ENCODE measurements at places on chromosomes 7 and 10. TPM values are rescaled to one million over a fixed set of nuclear protein-coding genes. Genes with fewer than 3 reads are reported as not detected.

GRCh38 chr7:122467661-122468449 is 163.3 kb upstream of the FEZF1 start:
- no peaks in the 10 kb centered on the region for H3K4me1 ChIP-seq
- no peak overlapping the region for H3K27ac ChIP-seq
- no peaks in the 10 kb centered on the region for H3K36me3 ChIP-seq

- no peak overlapping the region for H3K4me3 ChIP-seq
- H3K4me1 ChIP-seq: no peaks in the 10 kb centered on the region
- no peak overlapping the region for H3K27ac ChIP-seq
- no peaks in the 10 kb centered on the region for H3K27me3 ChIP-seq
- no peak for DNase-seq
- H3K36me3 ChIP-seq: no peaks in the 10 kb centered on the region
Measured at GRCh38 chr7:158442260-158442659, 145.4 kb downstream of the PTPRN2 start.

KAZALD1 gene
- total RNA-seq: 18.8 TPM

DNA sequence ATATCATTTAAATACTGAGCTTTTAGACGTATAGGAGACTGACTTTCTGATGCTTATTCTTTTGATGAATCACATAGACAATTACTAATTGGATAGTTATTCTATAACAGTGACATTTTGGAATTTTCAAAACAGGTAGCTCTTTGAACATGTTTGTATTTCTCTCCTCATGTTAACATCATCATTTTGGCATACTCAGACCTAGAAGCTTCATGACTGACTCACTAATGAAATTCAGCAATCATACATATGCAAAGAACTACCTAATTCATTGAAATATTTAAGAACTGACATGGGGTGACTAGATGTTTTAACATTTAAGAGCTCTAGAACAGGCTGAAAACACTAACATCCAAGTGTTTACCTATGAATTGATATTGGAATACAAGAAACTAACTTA is 192.3 kb downstream of the VTI1A start:
- no peak for DNase-seq
- peaks cover 9% of the 10 kb centered on the region for H3K4me1 ChIP-seq
- H3K36me3 ChIP-seq: no peaks in the 10 kb centered on the region
- no peak overlapping the region for H3K27ac ChIP-seq

GRCh38 chr7:50022451-50022850 is 70.6 kb downstream of the ZPBP start:
- DNase-seq: no peak
- H3K36me3 ChIP-seq: no peaks in the 10 kb centered on the region
- H3K4me1 ChIP-seq: no peaks in the 10 kb centered on the region
- no peaks in the 10 kb centered on the region for H3K27me3 ChIP-seq
- H3K27ac ChIP-seq: no peak overlapping the region
- H3K4me3 ChIP-seq: no peak overlapping the region

DNA sequence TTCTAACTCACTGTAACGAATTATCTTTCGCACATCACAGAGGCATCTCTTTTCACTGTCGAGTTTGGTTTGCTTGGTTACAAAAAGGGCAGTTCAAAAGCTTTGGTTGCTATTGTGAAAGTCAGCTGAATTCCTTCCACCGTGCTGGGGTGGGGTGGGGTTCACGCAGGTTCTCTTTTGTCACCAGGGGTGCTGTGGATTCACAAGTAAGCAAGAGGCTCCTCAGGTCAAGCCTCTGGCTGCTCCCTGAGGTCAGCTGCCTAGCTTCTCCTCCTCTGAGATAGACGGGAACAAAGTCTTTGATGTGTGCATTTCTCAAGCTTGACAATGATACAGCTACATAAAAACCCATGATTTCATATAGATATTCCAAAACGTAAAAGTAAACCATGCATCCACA is 47.7 kb downstream of the EGFR start:
- H3K4me1 ChIP-seq: peaks cover 24% of the 10 kb centered on the region
- H3K27ac ChIP-seq: peak overlapping the region; percentile 76
- no peak for DNase-seq
- no peaks in the 10 kb centered on the region for H3K27me3 ChIP-seq
- no peaks in the 10 kb centered on the region for H3K36me3 ChIP-seq

GRCh38 chr10:90148116-90148855 is 446.9 kb downstream of the KIF20B start:
- no peak overlapping the region for H3K27ac ChIP-seq
- no peak overlapping the region for H3K4me3 ChIP-seq
- DNase-seq: no peak
- H3K4me1 ChIP-seq: no peaks in the 10 kb centered on the region

GRCh38 chr10:131762789-131763696 is 137.8 kb upstream of the PPP2R2D start:
- H3K27ac ChIP-seq: no peak overlapping the region
- DNase-seq: no peak
- H3K4me1 ChIP-seq: no peaks in the 10 kb centered on the region

- H3K4me1 ChIP-seq: no peaks in the 10 kb centered on the region
- no peaks in the 10 kb centered on the region for H3K36me3 ChIP-seq
- H3K27me3 ChIP-seq: no peaks in the 10 kb centered on the region
- no peak overlapping the region for H3K27ac ChIP-seq
- no peak for DNase-seq
Measured at GRCh38 chr7:48643431-48644013, 280.8 kb upstream of the CDC14C start.

- H3K4me1 ChIP-seq: no peaks in the 10 kb centered on the region
- no peak for DNase-seq
- no peaks in the 10 kb centered on the region for H3K36me3 ChIP-seq
- H3K4me3 ChIP-seq: no peak overlapping the region
- H3K27ac ChIP-seq: no peak overlapping the region
Measured at GRCh38 chr7:120926943-120927346, 23.6 kb upstream of the ING3 start.

GRCh38 chr7:28245123-28245878 is 64.7 kb upstream of the JAZF1 start:
- H3K36me3 ChIP-seq: no peaks in the 10 kb centered on the region
- H3K27ac ChIP-seq: no peak overlapping the region
- H3K27me3 ChIP-seq: no peaks in the 10 kb centered on the region
- DNase-seq: no peak

GRCh38 chr7:21868576-21868850 is 77.2 kb downstream of the CDCA7L start:
- no peak overlapping the region for H3K27ac ChIP-seq
- no peaks in the 10 kb centered on the region for H3K4me1 ChIP-seq
- no peak for DNase-seq
- no peaks in the 10 kb centered on the region for H3K27me3 ChIP-seq
- H3K4me3 ChIP-seq: no peak overlapping the region

GRCh38 chr10:60940446-60940845 is 3.5 kb downstream of the RHOBTB1 start:
- peak overlapping the region; percentile 22 for H3K27ac ChIP-seq
- no peaks in the 10 kb centered on the region for H3K27me3 ChIP-seq
- no peaks in the 10 kb centered on the region for H3K36me3 ChIP-seq
- DNase-seq: no peak

DNA sequence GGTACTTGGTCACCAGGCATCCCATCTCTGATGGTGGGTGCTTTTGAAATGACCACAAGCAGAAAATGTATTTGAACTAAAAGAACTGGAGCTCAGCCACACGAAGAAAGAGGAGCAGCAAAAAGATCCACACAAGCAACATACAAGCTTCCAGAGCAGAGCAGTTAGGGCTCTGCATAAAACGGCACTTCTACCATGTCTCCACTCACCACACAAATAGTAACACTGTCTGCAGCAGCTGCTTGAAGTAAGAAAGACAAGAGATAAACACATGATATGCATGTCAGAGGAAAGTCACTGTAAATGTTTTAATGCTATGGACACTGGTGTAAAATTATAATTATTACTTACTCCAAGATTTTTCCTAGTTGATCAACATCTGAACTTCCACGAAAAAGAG is 32.5 kb upstream of the FAM133B start:
- H3K36me3 ChIP-seq: no peaks in the 10 kb centered on the region
- H3K4me3 ChIP-seq: no peak overlapping the region
- H3K27me3 ChIP-seq: no peaks in the 10 kb centered on the region
- no peak overlapping the region for H3K27ac ChIP-seq
- no peak for DNase-seq

GJD4 gene
- not detected for total RNA-seq

DNA sequence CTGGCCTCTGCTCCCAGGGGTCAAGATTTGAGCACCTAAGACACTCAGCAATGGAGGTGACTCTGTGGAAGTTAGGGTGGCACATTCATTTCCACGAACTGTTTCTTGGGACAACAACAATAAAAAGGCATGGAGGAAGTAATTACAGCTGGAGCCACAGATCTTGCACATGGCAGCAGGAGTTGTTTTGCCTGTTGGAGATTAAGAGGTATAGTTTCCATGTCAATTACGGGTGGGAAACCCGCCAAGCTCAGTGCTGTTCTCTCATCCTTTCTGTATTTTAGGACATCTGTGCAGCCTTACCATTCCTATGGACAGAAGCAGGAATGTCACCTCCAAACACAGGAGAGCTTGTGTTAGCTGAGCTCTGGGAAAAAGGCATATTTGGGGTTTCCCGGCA is 201.2 kb downstream of the SNX10 start:
- no peak overlapping the region for H3K4me3 ChIP-seq
- DNase-seq: peak; percentile 38
- H3K27ac ChIP-seq: no peak overlapping the region

TMEM213 gene
- not detected for total RNA-seq

DNA sequence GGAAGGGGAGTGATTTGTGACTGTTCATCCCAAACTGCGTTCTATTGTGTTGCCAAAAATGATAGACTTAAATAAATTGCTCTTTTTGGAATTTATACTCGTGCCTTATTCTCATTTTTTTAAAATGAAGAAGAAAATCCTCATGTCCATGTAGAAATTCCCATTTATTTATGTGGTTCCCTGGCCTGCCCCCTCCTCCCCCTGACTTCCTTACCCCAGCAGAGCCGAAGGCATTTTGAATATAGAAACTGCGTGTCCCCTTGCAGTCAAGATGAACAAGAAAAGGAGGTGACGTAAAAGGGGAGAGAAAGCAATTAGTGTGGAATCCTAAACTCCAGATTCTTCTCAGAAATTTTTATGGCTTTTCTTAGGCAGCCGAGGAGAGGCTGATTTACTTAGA is 126.1 kb downstream of the FAM204A start:
- H3K27me3 ChIP-seq: no peaks in the 10 kb centered on the region
- H3K27ac ChIP-seq: no peak overlapping the region
- no peaks in the 10 kb centered on the region for H3K4me1 ChIP-seq
- no peaks in the 10 kb centered on the region for H3K36me3 ChIP-seq

- no peak overlapping the region for H3K4me3 ChIP-seq
- H3K4me1 ChIP-seq: no peaks in the 10 kb centered on the region
- H3K27me3 ChIP-seq: no peaks in the 10 kb centered on the region
- H3K36me3 ChIP-seq: no peaks in the 10 kb centered on the region
- no peak for DNase-seq
Measured at GRCh38 chr7:157832006-157832405, 495.2 kb downstream of the DNAJB6 start.

DNA sequence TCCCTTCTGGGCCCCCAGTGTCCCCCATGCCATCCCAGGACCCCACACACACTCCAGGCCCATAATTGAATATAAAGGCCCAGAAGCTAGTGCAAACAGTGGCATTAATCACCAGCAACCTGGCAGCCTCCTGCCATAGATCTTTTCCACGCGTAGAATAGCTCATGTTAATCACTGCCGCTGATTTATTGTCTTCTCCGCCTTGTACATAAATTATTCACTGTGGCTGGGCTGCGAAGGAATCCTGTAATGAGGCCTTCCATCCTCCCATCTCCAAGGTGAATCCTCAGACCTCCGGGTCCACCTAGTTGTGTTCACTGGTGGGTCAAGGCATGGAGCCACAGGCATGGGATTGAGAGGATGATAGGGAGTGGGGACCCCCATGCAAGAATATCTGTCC is 33.2 kb downstream of the KAZALD1 start:
- H3K4me1 ChIP-seq: no peaks in the 10 kb centered on the region
- H3K27me3 ChIP-seq: peaks cover 85% of the 10 kb centered on the region
- H3K4me3 ChIP-seq: no peak overlapping the region
- H3K36me3 ChIP-seq: no peaks in the 10 kb centered on the region
- no peak for DNase-seq

- peaks cover 14% of the 10 kb centered on the region for H3K4me1 ChIP-seq
- no peaks in the 10 kb centered on the region for H3K27me3 ChIP-seq
- no peak overlapping the region for H3K4me3 ChIP-seq
- DNase-seq: no peak
Measured at GRCh38 chr10:10807106-10807505, 210.6 kb upstream of the CELF2 start.

DNA sequence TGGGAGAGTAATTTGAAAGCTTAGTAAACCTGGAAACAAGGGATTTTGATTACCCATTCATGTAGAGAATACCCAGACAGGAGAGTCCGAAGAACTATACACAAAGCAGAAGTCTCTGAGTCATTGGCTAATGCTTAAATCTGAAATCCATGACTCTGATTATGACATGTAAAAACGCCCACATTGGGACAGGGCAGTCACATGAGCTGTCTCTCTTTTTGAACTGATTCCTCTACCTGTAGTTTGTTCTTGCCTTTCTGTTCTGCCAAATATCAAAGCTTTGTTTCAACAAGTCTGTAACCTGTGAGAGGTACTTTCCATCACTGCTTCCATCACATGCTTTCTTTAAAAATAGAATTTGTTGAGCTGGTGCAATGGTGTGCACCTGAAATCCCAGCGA is 4.3 kb upstream of the GPNMB start:
- no peak overlapping the region for H3K27ac ChIP-seq
- H3K4me3 ChIP-seq: no peak overlapping the region
- H3K36me3 ChIP-seq: no peaks in the 10 kb centered on the region
- peaks cover 15% of the 10 kb centered on the region for H3K27me3 ChIP-seq
- H3K4me1 ChIP-seq: no peaks in the 10 kb centered on the region
- no peak for DNase-seq

DNA sequence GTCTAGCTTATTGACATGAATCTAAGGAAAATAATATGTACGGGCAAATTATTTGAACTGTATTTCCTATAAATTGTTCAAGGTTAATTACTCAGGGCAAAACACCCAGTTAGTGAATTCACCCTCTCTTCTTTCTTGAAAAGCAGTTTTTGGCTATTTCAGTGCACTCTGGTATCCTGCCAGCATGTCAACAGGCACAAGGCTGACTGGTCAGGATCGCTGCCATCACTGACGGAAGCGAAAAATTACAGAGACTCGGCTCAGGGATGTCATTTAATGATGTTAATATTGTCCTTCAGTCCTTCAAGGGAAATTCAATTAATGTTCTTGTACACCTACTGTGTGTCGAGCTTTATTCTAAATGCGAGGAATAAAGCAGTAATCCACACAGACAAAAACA is 28.3 kb upstream of the OLAH start:
- no peak overlapping the region for H3K4me3 ChIP-seq
- H3K27ac ChIP-seq: no peak overlapping the region
- DNase-seq: no peak
- no peaks in the 10 kb centered on the region for H3K4me1 ChIP-seq
- no peaks in the 10 kb centered on the region for H3K27me3 ChIP-seq
- no peaks in the 10 kb centered on the region for H3K36me3 ChIP-seq

ASIC3 gene
- 3.4 TPM for total RNA-seq

GRCh38 chr7:39838326-39838725 is 111.7 kb upstream of the CDK13 start:
- DNase-seq: peak; percentile 26
- no peaks in the 10 kb centered on the region for H3K36me3 ChIP-seq
- H3K4me1 ChIP-seq: no peaks in the 10 kb centered on the region
- H3K27me3 ChIP-seq: peaks cover 5% of the 10 kb centered on the region
- no peak overlapping the region for H3K27ac ChIP-seq

GRCh38 chr7:36303202-36304098 is 86.2 kb upstream of the ANLN start:
- no peaks in the 10 kb centered on the region for H3K27me3 ChIP-seq
- peak overlapping the region; percentile 64 for H3K27ac ChIP-seq
- no peaks in the 10 kb centered on the region for H3K36me3 ChIP-seq
- DNase-seq: peak; percentile 54
- no peak overlapping the region for H3K4me3 ChIP-seq
